ENCODE measurements at places on chromosomes 3 and 15. TPM values are rescaled to one million over a fixed set of nuclear protein-coding genes. Genes with fewer than 3 reads are reported as not detected.

Gene TUSC7
- not detected for total RNA-seq

Gene NUP210
- 26.7 TPM for total RNA-seq

Gene CCDC39
- total RNA-seq = not detected

Gene SLC6A1
- not detected for total RNA-seq

Gene C3orf18
- total RNA-seq = 15.1 TPM

Gene SAMD7
- total RNA-seq = not detected

Gene ZBTB11
- total RNA-seq = 18.8 TPM

Gene IL17RE
- 23.6 TPM for total RNA-seq

Gene TMC3
- 0.05 TPM for total RNA-seq

Gene ALS2CL
- total RNA-seq = 7.1 TPM

DNA sequence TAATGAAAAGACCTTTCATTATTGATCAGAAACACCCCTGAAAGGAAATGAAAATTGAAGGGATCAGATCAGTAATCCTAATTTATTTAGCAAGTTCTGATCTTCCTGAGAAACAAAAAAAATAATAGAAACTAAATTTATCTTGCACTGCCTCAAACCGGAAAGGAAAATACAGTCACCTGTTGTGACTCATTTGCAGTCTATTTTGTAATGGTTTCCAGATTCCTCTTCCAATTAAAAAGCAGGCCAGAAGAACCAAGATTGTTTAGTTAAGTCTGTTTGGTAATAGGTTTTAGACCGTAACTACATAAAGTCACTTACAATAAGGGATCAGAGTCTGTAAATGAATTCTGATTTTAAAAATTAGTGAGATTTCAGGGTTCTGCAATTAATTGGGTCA lies 49.7 kb upstream of the ATOSA start:
- H3K27ac ChIP-seq = no peak overlapping the region
- H3K4me3 ChIP-seq = no peak overlapping the region
- H3K4me1 ChIP-seq = no peaks in the 10 kb centered on the region
- DNase-seq = no peak

- peaks cover 19% of the 10 kb centered on the region for H3K4me1 ChIP-seq
- no peak overlapping the region for H3K27ac ChIP-seq
- no peak overlapping the region for H3K4me3 ChIP-seq
- H3K36me3 ChIP-seq = no peaks in the 10 kb centered on the region
- DNase-seq = no peak
These were observed 53.3 kb downstream of the SLC7A14 start for GRCh38 chr3:170532573-170532972.

DNA sequence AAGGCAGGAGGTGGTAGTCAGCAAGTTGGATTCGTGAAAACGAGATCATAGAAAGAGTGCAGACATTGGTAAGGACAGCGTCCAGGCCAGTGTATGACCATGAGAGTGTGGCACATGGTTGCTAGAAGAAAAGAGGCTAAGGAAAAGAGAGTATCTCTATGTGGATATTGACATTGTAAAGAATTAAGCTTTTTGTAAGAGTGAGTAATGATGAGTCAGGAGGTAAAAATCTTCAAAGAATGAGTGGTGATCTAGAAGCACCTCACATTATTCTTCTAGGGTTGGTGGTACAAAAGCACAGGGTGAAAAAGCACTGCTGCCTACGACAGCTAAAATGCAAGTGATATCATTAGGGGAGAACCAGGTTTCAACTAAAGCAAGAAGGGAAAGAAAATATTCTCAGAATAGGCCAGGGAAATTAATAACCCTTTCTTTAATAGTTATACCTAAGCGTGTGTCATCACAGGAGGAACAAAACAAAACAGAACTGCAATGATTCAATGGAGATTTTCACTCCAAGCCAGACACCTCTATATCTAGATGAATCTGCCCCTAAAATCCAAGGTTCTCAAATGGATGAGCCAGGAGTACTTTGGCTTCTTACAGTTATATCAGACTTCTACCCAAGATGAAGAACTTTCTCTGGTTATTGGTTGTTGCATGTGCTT lies 884.7 kb downstream of the NAALADL2 start:
- H3K4me1 ChIP-seq = peaks cover 6% of the 10 kb centered on the region
- DNase-seq = no peak
- H3K27me3 ChIP-seq = no peaks in the 10 kb centered on the region
- H3K27ac ChIP-seq = no peak overlapping the region

GRCh38 chr3:142973217-142974009 lies 9.9 kb upstream of the PAQR9 start:
- H3K4me1 ChIP-seq = peaks cover 3% of the 10 kb centered on the region
- no peaks in the 10 kb centered on the region for H3K36me3 ChIP-seq
- H3K4me3 ChIP-seq = no peak overlapping the region
- no peak for DNase-seq
- H3K27me3 ChIP-seq = peaks cover 17% of the 10 kb centered on the region

DNA sequence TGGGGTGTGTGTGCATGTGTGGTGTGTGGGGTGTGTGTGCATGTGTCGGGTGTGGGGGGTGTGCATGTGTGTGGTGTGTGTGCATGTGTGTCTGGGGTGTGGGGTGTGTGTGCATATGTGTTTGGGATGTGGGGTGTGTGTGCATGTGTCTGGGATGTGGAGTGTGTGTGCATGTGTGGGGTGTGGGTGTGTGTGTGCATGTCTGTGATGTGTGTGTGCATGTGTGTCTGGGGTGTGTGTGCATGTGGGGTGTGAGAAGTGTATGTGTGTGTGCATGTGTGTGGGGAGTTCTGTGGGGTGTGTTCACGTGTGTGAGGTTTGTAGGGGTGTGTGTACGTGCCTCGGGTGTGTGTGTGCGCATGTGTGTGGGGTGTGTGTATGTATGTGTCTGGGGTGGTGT lies 6.7 kb upstream of the OCA2 start:
- peaks cover 10% of the 10 kb centered on the region for H3K4me1 ChIP-seq
- no peak overlapping the region for H3K27ac ChIP-seq
- no peak for DNase-seq

- peak overlapping the region; percentile 79 for H3K27ac ChIP-seq
- H3K27me3 ChIP-seq = no peaks in the 10 kb centered on the region
- H3K4me3 ChIP-seq = no peak overlapping the region
- peaks cover 59% of the 10 kb centered on the region for H3K4me1 ChIP-seq
- DNase-seq = no peak
- peaks cover 14% of the 10 kb centered on the region for H3K36me3 ChIP-seq
These were observed 203.3 kb downstream of the CDIN1 start for GRCh38 chr15:36782681-36783080.

GRCh38 chr3:181721046-181721875 lies 9.5 kb downstream of the SOX2 start:
- no peak overlapping the region for H3K4me3 ChIP-seq
- H3K4me1 ChIP-seq = peaks cover 2% of the 10 kb centered on the region
- DNase-seq = no peak
- H3K27me3 ChIP-seq = peaks cover 98% of the 10 kb centered on the region
- no peak overlapping the region for H3K27ac ChIP-seq
- H3K36me3 ChIP-seq = no peaks in the 10 kb centered on the region

- DNase-seq = no peak
- no peak overlapping the region for H3K4me3 ChIP-seq
- no peaks in the 10 kb centered on the region for H3K36me3 ChIP-seq
- no peak overlapping the region for H3K27ac ChIP-seq
- no peaks in the 10 kb centered on the region for H3K4me1 ChIP-seq
These were observed 153.3 kb downstream of the EPHA3 start for GRCh38 chr3:89260721-89261120.

- H3K27me3 ChIP-seq = no peaks in the 10 kb centered on the region
- H3K27ac ChIP-seq = no peak overlapping the region
- no peak overlapping the region for H3K4me3 ChIP-seq
- H3K4me1 ChIP-seq = no peaks in the 10 kb centered on the region
- H3K36me3 ChIP-seq = peaks cover 13% of the 10 kb centered on the region
These were observed 54.1 kb downstream of the LEO1 start for GRCh38 chr15:51917493-51917892.

DNA sequence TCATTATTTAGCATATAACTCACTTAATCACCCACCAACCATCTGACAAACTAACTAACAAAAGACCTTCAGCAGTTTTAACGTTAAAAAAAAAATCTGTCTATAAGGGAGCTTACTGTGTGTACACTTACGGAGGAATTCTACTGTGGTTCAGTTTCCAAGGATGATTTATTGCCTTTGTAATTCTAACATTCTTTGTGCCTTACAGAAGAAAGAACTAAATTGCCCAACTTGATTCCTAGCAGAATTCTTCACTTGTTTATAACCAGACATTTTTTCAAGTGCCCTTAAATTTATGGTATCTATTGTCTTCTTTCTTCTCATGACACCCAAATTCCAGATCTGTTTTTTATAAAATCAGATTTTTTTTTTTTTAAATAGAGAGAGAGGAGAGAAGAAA lies 119.7 kb upstream of the IGSF10 start:
- H3K4me1 ChIP-seq = peaks cover 27% of the 10 kb centered on the region
- no peak for DNase-seq
- H3K27me3 ChIP-seq = no peaks in the 10 kb centered on the region
- H3K27ac ChIP-seq = peak overlapping the region; percentile 88
- H3K4me3 ChIP-seq = no peak overlapping the region
- peaks cover 2% of the 10 kb centered on the region for H3K36me3 ChIP-seq

DNA sequence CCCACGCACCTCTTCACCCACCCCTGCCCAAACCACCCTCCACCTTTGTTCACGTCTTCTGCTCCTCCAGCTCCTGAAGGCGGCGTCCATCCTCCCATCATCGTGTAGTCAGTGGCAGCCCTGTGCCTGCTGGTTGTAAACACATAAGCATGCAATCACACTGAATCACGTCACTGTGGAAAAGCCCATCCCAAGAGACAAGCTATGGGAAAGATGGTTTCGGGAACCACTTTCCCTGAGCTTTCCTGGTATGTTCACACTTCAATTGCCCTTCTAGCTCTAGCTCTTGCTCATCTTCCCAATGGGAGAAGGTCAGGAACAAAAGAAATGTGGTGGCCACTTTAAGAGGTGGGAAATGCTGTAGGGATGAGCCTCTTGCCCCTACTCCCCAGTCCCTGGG lies 14.4 kb upstream of the GOLGA8J start:
- peaks cover 3% of the 10 kb centered on the region for H3K27me3 ChIP-seq
- peaks cover 21% of the 10 kb centered on the region for H3K4me1 ChIP-seq
- H3K36me3 ChIP-seq = peaks cover 3% of the 10 kb centered on the region
- H3K27ac ChIP-seq = no peak overlapping the region

GRCh38 chr3:53519065-53519709 lies 24.8 kb downstream of the CACNA1D start:
- no peak for DNase-seq
- no peaks in the 10 kb centered on the region for H3K4me1 ChIP-seq
- peaks cover 4% of the 10 kb centered on the region for H3K27me3 ChIP-seq
- no peak overlapping the region for H3K4me3 ChIP-seq
- H3K27ac ChIP-seq = no peak overlapping the region
- H3K36me3 ChIP-seq = no peaks in the 10 kb centered on the region

DNA sequence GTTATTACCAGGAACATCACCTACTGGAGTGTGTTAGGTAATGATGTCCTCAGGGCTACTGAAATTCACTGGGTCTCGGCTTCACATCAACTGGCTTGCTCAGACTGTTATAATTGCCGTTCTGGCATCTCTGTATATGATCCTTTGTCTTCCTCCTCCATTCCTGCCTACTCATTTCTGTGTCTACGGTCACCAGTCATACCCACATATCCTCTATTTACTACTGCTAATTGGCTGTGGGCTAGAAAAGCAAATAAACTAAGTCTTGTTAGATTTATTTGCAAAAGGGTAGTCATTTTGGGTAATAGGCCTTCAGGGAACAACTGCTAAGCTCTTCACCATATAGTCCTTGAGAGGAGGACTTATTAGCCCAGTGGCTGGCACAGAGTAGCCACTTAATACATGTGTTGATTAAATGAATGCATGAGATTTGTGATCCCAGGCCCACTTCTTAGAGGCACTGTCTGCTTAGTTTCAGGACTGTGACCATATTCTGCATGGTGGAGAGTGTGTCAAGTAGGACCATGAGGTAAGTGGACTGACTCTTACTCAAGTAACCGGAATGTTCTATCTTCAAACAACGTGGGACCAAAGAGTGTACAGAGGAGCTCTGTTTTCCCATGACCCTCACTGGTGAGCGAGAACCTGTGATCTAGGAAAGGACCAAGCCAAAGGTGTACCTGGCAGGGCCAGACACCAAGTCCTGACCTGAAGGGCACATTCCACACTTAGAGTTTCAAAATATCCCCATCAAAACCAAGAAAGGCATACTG lies 13.2 kb downstream of the ZDHHC3 start:
- H3K4me3 ChIP-seq = no peak overlapping the region
- peaks cover 6% of the 10 kb centered on the region for H3K4me1 ChIP-seq
- no peak overlapping the region for H3K27ac ChIP-seq
- H3K36me3 ChIP-seq = no peaks in the 10 kb centered on the region
